ENCODE measurements at places on chromosomes 11 and 22.

- no peak for DNase-seq
These were observed 70.5 kb upstream of the FAT3 start for GRCh38 chr11:92154110-92154509.

GRCh38 chr22:46674367-46674781, 54.2 kb downstream of the GRAMD4 start:
- DNase-seq = no peak

- DNase-seq = no peak
These were observed 25.8 kb upstream of the P2RY6 start for GRCh38 chr11:73246303-73246702.

- no peak for DNase-seq
These were observed 1.4 kb downstream of the TMEM109 start for GRCh38 chr11:60915248-60915914.

DNA sequence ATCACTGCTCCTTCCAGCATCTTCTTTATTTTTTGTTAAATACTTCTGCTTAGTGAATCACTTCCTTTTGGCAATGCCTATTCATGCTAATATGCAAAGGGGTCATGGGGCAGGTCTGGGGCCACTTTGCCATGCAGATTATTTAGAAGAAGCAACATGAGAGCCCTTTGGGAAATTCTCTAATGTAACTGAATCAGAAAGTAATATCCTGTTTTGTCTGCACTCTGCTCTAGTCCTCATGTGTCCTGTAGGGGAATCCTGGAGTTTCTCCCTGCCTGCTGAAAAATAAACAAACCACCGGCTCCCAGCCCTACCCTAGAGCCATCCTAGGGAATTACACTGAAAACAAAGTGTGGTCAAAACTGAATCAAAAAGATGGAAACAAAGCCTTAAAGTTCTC, 176.5 kb upstream of the POU2AF2 start:
- DNase-seq = no peak

GRCh38 chr11:1082346-1082727, 7.7 kb downstream of the MUC2 start:
- DNase-seq = no peak
